Retina (tissue), 1 donor: ENCODE measurements at places on chromosomes 6 and 20.
A peak's percentile ranks its signal among the peaks of the same experiment; 100 is the strongest.

- DNase-seq = no peak
Measured at GRCh38 chr6:137218473-137218916, 690 bp downstream of the IFNGR1 start.

- DNase-seq = no peak
Measured at GRCh38 chr6:108677357-108677756, 116.6 kb downstream of the FOXO3 start.

GRCh38 chr6:144345451-144345850 is 60.3 kb downstream of the UTRN start:
- no peak for DNase-seq

- DNase-seq = no peak
Measured at GRCh38 chr6:90496258-90497016, 90.4 kb downstream of the MAP3K7 start.

GRCh38 chr6:85449388-85449817 is 480 bp upstream of the NT5E start:
- DNase-seq = no peak

DNA sequence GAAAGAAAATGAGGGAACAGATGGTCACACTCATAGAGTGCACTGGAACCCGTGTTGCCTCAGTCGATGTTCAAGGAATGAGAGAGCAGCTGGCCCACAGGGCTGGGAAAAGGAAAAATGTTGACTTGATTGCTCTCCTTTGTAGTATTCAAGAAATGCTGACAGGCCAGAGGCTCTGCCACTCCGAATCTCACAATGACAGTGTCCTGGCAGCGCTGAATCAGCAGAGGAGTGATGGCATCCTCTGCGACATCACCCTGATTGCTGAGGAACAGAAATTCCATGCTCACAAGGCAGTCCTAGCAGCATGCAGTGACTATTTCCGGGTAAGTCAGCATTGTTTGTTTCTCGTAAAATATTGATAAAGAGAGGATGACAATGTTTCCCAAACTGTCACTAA is 51.3 kb downstream of the KLHL32 start:
- no peak for DNase-seq

DNA sequence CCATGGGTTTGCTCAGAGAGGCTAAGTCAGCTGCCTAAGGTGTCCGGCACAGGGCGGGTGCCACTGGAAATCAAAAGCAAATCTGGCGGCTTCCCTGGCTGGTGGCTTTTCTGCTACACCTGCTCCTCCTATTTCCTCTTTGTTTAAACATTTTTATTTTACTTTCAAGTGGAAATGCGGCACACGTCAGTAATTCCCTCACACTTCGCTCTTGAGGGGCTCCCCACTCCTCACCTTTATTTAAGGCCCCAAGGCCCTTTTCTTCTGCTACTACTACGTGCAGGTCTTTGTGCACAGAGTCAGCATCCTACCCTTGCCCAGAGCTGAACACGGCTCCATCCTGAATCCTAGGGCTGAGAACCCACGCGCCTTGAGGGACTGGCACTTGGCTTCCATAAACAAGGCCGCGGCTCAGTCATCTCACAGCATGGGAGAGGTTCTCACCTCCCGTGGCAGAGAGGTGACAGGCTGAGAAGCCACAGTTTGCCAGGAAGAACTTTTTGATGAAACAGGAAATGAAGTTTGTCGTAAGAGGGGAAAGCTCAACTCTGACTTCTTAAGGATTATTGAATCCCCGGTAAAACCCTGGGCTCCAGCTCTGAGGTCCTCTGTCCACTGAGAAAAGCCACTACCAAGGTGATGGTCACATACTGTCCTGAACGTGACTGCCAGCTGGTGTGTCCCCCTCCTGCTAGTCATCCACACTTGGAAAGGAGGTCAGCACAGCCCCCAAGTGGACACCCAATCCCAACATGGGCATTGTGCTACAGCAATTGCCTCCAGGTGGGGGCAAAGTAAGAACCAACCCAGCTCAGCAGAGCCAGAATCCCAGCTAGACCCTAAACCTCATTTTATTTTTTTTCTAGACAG is 48.0 kb downstream of the NFATC2 start:
- no peak for DNase-seq

- no peak for DNase-seq
Measured at GRCh38 chr6:5930143-5930770, 76.5 kb downstream of the NRN1 start.

GRCh38 chr6:1641343-1641885 is 31.7 kb downstream of the FOXC1 start:
- no peak for DNase-seq

DNA sequence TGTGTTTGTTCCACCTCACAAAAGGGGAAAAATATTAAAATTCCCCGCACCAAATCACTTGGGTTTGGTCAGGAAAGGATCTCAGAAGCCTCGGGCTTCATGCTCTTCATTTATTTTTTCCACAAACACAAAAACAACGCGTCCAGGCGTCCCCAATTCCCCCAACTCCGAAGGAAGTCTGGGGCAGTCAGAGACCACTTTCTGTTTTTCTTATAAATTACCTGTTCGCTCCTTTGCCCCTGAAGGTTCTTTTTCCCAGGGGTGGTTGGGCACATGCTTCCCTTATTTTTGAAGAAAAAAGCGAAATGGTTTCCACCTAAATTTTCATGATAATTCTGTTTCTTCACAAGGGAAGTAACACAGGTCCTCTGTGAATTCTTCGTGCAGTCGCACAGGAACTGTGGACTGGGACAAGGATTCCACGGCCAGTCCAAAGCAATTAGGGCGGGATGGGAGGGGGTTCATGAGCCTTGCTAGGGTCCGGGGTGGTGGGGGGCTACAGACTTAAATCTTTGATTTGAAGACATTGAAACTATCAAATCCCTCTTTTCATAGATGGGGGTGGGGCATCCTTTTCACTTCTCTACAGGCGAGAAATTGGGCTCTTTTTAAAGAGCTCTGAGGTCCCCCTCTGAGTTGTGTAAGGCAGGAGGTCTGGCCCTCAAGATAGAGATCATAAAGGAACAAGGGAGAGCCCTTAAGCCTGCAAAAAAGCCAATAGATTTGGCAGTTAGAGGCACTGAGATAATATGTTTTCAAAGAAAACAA is 30.5 kb upstream of the HFE start:
- DNase-seq = peak; percentile 41

GRCh38 chr20:57648878-57649616 is 28.8 kb upstream of the ZBP1 start:
- peak; percentile 19 for DNase-seq

DNA sequence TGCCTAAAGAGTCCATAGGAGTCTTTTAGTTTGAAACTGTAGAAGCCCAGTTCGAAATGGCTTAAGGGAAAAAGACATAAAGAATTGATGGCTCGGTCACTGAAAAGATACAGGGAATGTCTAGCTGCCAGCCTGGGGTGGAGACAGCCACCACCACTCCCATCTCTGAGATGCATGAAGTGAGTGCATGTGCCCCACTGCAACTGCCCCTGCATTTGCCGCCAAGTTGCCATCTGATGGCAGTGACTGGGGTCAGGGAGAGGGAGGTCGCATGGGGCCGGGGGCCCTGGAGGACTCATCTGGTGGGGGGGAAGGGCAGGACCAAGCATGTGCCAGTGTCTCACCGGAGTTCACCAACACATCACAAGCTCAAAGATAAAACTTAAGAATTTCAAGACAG is 385.8 kb upstream of the SULF2 start:
- DNase-seq = no peak

DNA sequence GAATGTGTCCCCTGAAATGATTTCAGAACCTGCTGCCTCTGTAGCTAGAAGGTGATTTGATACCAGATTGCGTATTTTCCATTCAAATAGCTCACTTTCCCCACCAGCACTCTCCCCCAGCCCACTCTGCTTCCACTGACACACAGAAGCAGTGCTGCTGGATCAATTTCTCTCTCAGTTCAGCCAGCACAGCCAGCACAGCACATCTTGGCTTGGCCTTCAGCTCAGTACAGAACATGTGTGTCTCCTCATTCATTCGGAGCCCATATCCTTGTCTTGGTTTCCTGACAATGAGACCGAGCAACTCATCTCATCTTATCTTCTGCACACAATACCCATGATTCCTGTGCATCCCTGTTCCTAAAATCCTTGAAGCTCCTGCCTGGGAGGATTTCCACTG is 33.8 kb upstream of the CD83 start:
- DNase-seq = no peak

DNA sequence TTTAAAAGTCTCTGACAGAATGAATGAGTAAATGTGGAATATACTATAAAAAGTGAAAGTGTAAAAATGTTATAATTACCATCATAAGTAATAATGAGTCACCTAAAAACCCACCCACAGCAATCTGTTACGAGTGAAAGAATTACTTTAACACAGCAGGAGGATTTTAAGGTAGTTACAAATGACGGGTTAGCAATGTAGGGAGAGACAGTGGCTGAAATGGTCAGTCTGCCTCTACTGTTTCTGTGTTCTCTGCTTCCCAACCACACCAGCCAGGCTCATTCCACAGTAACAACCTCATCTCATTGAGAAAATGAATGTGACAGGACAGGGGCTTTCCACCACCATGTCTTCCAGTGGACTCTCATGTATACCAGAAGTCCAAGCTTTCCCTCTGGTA is 124.4 kb upstream of the KCNK16 start:
- DNase-seq = no peak

GRCh38 chr20:32646486-32646885 is 27.3 kb downstream of the C20orf203 start:
- no peak for DNase-seq

- DNase-seq = no peak
Measured at GRCh38 chr6:157455731-157456523, 74.9 kb downstream of the ZDHHC14 start.

DNA sequence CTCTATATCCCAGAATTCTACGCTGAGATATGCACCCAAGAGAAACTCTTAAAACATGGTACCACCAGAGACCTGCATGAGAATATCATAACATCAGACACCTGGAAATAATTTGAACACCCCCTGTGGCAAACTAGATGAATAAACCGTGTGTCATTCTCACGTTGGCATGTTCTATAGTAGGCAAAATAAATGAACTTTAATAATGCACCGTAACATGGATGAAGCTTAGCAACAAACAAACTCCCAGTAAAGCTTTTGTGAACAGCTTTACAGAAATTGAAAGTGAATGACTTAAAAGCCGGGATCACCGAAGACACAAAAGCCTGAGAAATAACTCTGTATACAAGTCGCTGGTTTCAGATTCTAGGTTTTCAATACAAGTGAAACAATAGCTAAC is 1166.8 kb upstream of the CITED2 start:
- DNase-seq = no peak

DNA sequence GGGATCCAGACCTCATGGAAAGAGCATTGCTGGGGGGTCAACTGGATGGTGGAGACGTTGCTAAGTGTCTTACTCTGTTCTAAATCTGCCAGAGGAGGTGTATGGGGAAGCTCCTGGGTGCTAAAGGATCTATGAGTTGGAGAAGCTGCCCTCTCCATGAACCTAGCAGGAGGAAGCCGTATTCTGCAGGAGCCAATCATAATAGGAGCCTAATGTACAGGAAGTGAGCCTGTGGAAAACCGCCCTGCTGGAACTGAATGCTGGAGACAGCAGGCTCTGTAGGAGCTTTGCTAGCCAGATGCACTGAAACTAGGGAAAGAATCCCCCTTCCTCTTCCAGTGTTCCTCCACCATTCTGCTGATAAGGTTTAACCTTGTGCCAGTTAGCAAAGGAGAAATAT is 10.9 kb downstream of the CASP8AP2 start:
- DNase-seq = no peak

DNA sequence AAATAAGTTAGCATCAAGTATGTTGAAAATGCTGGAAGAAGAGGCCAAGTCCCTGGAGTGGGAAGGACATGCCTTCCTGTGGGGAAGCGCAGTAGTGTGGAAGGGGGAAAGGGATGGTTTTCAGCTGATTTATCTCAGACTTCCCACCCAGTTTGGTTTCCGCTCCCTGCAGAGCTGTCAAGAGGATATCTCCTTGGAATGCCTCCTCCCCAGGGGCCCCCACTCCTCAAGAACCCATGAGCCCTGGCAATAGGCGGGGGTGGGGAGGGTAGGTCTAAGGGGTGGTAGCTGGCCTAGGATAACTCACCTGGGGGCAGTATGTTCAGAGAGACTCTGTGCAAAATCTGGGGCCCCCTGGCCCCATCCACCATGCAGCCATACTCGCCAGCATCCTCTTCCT is 696 bp downstream of the TREML1 start:
- no peak for DNase-seq

DNA sequence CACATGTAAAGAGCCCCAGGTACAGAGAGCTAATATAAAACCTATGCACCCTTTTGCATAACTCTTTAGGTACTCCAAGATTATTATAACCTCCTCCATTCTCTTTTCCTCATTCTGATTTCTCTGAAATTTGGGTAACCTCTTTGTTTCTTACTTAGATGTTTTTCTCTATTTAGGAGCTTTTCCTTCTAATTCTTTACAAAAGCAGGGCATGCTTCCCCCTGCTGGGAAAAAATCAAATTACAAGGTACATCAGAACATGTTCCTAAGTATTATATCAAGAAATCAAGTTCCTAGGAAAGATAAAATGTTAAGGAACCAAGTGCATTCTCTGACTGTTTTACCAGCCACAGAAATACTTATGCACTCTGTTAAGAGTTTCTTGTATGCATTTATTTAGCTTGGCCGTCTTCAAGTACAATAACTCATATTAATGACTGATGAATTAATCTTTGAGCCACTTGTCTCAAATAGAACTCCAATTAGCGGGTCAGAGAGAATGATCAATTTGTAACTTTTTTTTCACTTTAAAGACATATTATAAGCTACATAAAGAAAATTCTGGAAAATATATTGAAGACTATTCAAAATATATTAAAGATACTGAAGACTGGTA is 2.1 kb downstream of the KHDRBS2 start:
- DNase-seq = peak; percentile 46

GRCh38 chr6:142702501-142703460 is 242.2 kb downstream of the HIVEP2 start:
- DNase-seq = peak; percentile 54
